ENCODE measurements at places on chromosomes 3 and 15.

DNA sequence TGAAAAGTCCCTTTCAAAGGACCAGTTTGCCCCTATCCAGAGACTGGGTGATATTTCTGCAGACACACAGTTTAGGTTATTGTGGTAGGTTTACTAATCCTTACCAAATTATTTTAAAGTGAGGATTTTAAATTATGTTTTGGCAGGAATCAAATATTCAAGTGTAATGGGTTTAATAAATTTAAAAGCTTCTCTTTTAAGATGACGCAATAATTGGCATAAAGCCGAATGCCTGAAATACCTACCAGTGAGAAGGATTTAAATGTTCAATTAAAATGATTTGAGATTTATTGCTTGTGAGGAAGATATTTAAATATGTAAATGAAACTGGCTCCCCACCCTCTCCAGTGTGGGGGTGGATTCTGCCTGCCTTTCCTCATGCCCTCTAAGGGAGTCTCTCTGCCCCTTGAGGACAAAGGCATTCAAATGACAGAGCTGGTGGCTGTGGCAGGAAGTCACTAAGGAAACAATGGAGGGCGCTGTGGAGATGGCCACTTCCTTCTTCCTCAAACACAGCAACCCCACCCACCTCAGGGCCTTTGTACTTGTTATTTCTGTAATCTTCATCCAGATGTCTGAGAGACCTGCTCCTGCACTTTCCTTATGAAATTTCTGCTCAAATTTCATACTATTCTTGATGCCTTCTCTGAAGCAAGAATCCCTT lies 131.7 kb downstream of the TNIK start:
- peak; percentile 16 for DNase-seq

- DNase-seq = no peak
Measured at GRCh38 chr15:100713163-100713867, 110.9 kb downstream of the ASB7 start.

DNA sequence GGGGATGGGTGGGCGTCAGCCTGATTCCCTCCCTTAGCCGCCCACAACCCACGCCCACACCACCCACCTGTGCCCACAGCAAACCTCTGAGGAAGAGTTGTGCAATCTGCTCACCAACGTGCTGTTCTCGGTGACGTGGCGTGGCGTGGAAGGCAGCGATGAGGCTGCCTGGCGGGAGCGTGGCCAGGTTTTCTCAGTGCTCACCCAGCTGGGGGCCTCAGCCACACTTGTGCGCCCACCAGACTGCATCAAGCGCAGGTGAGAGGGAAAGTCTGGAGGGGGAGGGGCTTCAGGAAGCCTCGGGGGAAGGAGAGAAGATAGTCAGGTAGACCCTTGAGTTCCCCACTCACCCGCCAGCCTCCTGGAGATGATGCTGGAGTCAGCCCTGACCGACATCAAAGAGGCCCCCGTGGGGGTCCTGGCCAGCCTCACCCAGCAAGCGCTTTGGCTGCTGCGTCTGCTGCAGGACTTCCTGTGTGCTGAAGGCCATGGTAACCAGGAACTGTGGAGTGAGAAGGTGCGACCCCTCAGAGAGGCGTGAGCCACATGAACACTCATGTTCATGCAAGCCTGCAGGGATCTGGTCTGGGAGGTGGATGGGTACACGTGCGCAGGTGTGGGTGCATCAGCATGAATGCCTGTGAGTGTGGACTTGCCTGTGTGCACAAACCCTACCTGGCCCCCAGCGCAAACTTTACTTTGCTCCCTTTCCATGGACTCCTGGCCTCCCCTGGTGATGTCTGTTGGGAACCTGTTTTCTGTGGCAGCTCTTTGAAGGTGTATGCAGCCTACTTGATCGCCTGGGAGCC lies 21.7 kb downstream of the NBEAL2 start:
- DNase-seq = no peak

GRCh38 chr15:63288778-63289378 lies 11.5 kb downstream of the APH1B start:
- DNase-seq = no peak

GRCh38 chr3:88912294-88912877 lies 195.0 kb upstream of the EPHA3 start:
- DNase-seq = no peak

DNA sequence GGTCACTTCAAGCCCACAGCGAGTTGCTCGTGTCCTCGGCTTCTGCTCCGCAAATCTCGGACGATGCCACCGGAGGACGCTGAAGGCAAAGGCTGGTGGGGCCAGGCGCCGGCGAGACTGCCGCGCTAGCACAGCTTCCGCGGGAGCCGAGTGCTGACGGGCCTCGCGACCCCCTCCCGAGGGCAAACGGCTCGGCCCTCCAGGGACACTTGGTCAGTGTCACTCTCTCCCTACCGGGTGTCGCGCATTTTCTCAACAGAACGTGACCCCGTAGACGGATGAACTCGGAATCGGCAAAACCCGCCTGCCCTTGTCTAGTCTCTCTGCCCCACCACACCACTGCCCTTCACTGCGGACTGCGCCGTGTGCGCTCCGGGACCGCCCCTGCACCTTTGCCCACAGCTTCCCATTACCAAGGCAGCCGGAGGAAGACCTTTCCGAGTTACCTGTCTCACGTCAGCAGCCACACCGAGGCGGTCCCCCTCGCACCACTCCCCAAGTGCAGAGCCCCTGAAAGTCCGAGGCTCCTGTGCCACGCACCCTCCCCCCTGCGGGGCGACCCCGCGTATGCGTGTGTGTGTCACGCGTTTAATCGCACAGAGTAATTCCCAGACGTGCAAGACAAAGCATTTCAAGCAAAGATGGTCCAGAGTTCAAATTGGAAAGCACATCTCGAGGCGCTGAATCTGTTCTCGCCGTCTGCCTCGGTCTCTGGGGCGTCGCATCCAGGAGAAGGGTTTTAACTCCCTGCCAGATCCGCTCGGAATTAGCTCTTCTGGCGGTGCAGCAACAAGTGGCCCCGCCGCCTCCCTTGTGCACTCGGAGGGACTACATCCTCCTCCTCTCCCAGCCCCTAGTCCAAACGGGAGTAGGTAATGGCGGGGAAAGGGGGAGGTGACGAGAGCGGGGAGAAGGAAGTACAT lies 245.0 kb upstream of the TOPAZ1 start:
- no peak for DNase-seq

- no peak for DNase-seq
Measured at GRCh38 chr3:181311186-181311585, 321.6 kb upstream of the DNAJC19 start.

DNA sequence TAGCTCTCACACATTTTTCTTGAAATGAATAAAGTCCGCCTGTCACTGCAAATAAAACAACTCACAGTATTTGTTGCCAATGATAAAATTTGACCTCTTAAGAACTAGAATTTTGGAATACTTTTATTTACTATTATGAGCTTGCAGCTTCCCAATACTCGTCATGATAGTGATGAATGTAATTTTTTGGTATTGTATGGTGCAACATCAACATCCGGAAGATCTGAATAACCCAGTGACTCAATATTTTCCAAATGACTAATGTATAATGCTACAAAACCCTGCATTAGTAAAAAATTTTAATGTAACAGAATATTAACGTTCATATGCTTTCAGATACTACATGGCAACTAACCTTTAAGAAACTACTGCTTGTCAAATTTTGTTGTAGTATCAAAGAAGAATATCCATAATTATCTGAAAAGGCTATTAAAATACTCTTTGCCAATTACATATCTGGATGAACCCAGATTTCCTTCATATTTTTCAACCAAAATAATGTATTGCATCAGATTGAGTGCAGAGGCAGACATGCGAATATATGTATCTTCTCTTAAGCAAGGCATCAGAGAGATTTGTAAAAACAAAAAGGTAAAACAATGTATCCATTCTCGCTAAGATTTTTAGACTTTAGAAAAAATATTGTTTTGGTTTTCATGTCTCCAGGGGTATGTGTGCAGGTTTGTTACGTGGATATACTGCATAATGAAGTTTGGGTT lies 95.3 kb downstream of the IGF2BP2 start:
- DNase-seq = no peak

GRCh38 chr3:127035677-127036076 lies 52.8 kb downstream of the PLXNA1 start:
- DNase-seq = no peak

Measured in stimulated activated CD4-positive, alpha-beta T cell treated with anti-CD3 and anti-CD28 coated beads, Interleukin-15, amount 100 ng/mL, for 48 hours (primary cell).